Activated CD8-positive, alpha-beta memory T cell treated with anti-CD3 and anti-CD28 coated beads, Interleukin-2, amount 50 U/mL, for 4 hours (primary cell): ENCODE measurements at places on chromosomes 7 and 10.

- no peak for DNase-seq
Measured at GRCh38 chr7:148434181-148434757, 156.3 kb upstream of the C7orf33 start.

GRCh38 chr7:55086413-55087201 is 67.8 kb downstream of the EGFR start:
- no peak for DNase-seq

GRCh38 chr10:86964847-86965190 is 3.5 kb upstream of the ADIRF start:
- DNase-seq: no peak

GRCh38 chr7:95867309-95867708 is 95.0 kb downstream of the DYNC1I1 start:
- no peak for DNase-seq

GRCh38 chr10:125782054-125782453 is 6.4 kb upstream of the MMP21 start:
- no peak for DNase-seq

GRCh38 chr10:86971232-86971991 is 3.1 kb downstream of the ADIRF start:
- peak; percentile 90 for DNase-seq

DNA sequence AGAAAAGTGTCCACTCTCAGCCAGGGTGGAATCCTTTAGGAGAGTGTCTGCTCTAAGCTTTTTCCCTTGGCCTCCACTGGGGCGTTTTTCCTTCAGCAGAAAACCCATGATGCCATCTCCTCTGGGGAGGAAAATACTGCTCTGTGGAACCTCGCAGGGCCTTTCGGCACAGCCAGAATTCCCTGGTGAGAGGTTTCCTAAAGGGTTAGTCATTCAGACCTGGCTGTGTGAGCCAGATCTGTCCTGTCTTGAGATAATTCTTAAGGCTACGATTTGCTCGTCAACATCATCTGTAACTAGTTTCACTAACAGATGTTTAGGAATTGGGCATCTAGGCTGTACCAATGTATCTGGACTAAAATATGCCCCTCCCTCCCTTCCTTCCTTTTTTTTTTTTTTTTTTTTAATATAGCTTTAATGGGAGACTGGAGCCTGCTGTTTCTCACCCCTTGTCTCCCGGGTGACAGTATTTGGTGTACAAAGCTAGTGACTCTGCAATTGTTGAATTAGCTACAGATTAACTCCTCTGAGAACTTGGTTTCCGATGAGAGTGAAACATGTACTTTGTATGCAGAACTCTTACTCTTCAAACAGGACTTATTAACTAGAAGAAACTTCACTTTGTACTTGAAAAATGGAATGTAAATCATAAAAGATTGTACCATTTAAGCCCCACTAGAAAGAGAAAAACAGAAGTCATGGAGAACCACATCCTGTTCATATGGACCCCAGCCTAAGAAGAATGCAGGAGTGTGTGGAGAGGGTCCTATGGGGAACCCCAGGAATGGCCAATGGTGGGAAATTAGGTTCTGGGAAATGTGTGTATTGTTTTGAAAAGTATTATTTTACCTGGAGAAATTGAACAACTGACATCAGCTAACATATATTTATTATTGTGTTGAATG is 230.9 kb downstream of the CAMK1D start:
- DNase-seq: no peak

GRCh38 chr7:46450425-46450824 is 529.4 kb upstream of the IGFBP3 start:
- no peak for DNase-seq

- no peak for DNase-seq
Measured at GRCh38 chr10:108601851-108602250, 1321.5 kb downstream of the XPNPEP1 start.
